A549 treated with CpdA at 1 μM for 4 hours (cell line): ENCODE measurements at places on chromosomes 12 and 14. TPM values are rescaled to one million over a fixed set of nuclear protein-coding genes. Genes with fewer than 3 reads are reported as not detected.

CD4 gene
- total RNA-seq, result not detected in 5 replicates

C2CD5 gene
- total RNA-seq, result 12.7 to 15.2 TPM (median 13.8 TPM) in 5 replicates

NDUFB1 gene
- 328 to 436 TPM (median 346 TPM) in 5 replicates for total RNA-seq

RNASE4 gene
- 5.4 to 9.5 TPM (median 7.2 TPM) in 5 replicates for total RNA-seq

ENDOU gene
- not detected in 5 replicates for total RNA-seq
